ENCODE measurements at places on chromosomes 5 and 9.

GRCh38 chr9:136964171-136964689 is 12.2 kb downstream of the LCN12 start:
- no peak for DNase-seq

DNA sequence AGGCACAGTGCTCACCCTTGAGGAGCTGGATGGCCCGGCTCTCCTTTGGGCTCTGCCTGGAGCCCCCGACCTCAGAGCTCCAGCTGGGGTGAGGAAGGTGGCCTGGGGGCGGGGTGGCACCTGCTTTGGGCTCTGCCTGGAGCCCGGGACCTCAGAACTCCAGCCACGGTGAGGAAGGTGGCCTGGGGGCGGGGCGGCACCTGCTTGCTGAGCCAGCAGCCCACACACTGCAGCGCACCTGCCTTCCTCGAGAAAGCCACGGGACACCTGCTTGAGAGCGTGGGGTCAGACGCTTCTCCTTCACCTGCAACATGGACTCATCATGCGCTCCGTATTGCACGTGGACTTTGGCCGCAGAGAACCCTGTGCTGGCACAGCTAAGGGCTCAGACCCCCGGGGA is 51.8 kb downstream of the IRX2 start:
- DNase-seq = no peak

DNA sequence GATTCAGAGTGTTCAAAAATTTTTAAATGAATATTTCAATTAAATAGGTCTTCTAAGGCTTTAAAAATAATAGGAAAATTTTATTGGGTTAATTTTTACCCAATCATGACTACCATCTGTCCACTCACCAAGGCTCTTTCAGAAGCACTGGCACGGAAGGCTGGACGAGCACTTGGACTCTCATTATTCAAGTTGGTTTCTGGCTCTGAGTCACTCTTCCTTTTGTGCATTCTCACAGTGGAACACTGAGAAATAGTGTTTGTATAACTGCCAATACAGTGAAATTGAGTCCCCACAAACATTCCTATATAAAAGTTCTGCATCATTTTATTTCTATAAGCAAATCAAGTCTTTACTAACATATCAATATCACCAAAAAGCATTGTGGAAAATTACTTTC is 1149.0 kb downstream of the EFNA5 start:
- DNase-seq = no peak

GRCh38 chr5:10788358-10788757 is 27.3 kb upstream of the DAP start:
- no peak for DNase-seq

DNA sequence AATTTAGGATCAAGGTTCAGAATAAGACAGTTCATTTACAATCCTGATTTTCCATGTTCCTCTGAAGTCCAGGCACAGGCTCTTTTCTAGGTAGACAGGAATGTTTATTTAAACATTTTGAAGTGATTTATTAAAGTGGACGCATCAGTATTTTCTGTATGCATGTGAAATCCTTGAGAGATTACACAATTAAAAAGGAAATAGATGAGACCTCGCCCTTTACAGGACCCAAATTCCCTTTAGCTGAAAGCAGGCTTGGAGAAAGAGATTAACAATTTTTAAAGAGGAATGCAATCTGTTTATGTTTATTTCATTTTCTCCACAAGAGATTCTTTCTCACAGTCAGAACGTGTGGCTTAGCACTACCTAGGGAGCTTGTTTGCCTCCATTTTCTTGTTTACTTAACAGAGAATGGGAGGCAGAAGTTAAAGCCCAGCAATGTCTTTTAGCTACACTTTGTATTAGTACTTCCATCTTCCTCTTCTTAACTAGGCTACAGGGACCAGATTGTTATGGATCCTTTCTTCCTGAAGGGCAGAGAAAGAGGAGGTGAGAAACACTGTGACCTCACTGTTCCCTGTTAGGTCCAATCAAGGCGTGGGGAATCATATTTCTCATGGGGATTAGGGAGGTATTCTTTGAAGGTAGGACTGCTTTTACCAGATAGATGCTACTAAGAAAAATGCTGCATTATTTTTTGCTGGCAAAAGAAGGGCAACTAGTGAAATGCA is 416.0 kb downstream of the SH3GL2 start:
- no peak for DNase-seq

- no peak for DNase-seq
These were observed 1016.3 kb upstream of the CTNND2 start for GRCh38 chr5:12920527-12920926.

GRCh38 chr5:145101246-145101645 is 733.9 kb downstream of the PRELID2 start:
- DNase-seq = no peak
